ENCODE measurements at places on chromosomes 7 and 10.

GRCh38 chr7:80008039-80008438 lies 126.6 kb upstream of the GNAI1 start:
- no peak for DNase-seq

- DNase-seq, result no peak
Measured at GRCh38 chr7:106757846-106758245, 96.9 kb upstream of the CCDC71L start.

- DNase-seq, result no peak
Measured at GRCh38 chr10:75388082-75388481, 13.5 kb downstream of the ZNF503 start.

DNA sequence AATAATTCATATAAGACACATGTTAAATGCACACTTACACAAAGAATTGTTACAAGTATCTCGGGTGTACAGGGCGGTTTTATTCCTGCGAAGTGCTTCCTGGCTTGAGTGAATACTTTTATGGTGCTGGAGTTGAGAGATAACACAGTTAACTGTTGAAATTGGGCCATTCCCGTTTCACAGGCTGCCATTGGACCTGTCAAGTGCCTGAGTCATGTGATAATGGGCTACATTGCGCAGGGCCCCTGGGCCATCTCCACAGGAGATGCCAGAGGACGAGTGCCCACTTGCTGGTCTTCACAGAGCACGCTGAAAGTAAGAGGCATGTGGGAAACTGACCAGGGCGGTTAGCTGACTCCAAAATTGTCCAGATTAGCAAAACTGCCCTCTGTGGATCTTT lies 4.8 kb downstream of the FBH1 start:
- DNase-seq, result no peak

DNA sequence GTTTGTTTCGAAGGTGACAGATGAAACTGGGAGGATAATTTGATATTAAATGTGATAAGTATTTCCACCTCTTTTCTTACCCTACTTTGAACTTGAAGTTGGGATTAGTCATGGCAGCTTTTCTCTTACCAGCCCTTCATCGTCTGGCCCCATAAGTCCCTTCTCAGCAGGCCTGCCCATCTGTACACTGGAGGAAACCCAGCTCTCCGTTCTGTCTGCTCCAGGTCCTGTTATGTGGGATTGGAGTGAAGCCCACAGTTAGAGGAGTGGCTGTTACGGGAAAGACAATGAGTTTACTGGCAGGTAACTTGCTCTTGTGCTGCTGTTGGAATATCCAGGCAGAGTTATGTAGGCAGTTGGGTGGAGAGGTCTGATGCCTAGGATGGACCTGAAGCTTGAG lies 127.3 kb downstream of the CAMK1D start:
- DNase-seq, result no peak

GRCh38 chr7:17940951-17941431 lies 697 bp upstream of the SNX13 start:
- DNase-seq, result peak; percentile 40

GRCh38 chr10:89171996-89172395 lies 35.1 kb downstream of the CH25H start:
- DNase-seq, result no peak

DNA sequence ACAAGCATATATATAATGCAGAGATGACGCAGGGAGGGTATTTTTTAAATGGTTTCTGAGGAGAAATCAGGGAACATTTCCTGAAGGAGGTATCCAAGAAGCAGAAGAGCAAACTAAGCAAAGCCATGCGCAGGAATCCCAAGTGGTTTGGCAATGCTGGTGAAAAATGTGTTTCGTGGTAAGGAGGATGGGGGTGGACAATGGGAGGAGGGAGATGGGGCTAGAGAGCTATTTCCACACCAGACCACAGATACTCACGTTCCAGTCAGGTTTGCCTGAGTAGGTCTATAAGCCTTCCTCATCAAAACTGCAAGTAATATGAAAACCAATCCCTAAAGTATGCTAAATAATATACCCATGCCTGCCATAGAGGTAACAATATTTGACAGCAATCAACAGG lies 223.7 kb upstream of the MKLN1 start:
- DNase-seq, result no peak

DNA sequence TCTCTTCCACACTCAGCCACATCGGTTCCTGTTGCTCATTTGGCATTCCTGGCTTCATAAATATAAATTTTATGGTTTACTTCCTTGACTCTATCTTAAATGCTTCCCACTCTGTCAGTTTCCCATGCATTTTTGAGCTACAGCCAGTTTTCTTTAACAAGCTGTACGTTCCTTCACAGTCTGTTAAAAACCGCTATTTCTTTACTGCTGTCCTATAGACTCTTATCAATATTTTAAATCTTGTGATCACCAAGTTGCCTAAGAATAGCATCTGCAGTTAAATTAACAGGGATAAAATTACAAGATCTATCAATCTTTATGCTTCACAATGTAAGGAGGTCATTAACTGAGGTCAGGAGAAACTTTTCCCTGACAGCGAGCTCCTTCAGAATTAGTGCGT lies 103.1 kb upstream of the RHOBTB1 start:
- no peak for DNase-seq

Data from hepatocyte (in vitro differentiated cells).